Cardiac fibroblast (primary cell): ENCODE measurements at places on chromosomes 5 and 9.

DNA sequence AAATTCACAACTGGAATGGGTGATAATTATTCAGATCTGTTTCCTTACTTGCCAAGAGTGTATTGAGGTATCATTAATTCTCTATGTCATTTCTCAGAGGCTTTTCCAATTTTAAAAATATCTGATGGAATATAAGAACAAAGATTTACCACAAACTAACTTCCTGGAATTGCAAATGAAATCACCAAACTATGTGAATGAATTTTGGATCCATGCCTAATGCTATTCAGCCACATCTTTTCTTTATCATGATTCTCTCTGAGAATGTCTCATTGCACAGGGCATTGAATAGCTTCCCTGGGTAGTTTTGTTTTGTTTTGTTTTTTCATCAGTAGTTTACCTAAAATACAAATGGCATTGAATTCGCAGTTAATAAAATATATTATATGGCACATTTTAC is 146.9 kb upstream of the FBN2 start:
- DNase-seq, result peak; percentile 37

GRCh38 chr5:77748160-77748559 is 28.0 kb downstream of the TBCA start:
- DNase-seq, result no peak

GRCh38 chr5:138654281-138654867 is 79.2 kb upstream of the HSPA9 start:
- peak; percentile 11 for DNase-seq

DNA sequence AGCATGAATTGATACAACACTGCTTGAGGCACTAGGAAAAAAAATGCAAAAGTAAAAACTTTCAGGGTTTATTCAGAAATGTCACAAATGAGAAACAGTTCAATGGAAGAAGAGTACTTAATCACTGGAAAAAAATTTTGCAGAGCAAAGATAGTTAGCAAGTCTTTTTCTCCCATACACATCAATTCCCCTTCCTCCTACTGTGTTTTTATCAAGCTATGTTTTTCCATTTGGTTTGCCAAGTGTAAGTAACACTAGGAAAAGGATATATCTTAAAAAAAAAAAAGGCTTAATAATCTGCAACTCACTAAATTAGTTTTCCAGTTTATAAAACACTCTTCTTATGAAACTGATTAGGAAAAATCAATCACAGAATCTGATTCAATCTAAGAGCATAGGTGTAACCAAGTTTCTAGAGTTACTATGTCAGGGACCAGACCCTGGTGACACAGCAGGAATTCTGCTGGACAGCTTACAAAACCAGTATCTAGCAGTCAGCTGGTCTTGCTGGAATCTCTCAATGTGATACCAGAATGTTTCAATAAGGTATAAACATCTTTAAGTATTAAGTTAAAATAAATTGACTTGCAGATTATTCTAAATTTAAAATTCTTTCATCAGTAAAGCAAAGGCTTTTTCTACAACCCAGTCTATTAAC is 34.7 kb downstream of the RNF145 start:
- DNase-seq, result peak; percentile 48

GRCh38 chr9:36755019-36755418 is 182.3 kb downstream of the MELK start:
- DNase-seq, result no peak

DNA sequence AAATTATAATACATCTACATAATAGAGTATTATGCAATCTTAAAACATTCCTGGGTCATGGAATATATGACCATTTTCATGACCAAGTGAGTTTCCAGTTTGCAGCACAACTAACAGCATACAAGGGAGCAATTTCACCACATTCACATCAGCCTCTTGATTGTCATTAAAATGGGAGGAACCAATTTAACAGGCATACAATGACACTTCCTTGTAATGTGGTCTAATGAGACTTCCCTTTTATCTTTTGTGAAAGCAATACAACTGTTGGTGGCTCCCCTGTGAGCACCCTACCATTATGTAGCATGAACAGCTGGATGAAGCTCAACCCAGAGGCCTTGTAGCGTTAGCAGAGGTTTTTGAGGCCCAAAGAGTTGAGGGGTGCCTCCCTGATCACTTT is 13.6 kb upstream of the TMOD1 start:
- DNase-seq, result no peak

DNA sequence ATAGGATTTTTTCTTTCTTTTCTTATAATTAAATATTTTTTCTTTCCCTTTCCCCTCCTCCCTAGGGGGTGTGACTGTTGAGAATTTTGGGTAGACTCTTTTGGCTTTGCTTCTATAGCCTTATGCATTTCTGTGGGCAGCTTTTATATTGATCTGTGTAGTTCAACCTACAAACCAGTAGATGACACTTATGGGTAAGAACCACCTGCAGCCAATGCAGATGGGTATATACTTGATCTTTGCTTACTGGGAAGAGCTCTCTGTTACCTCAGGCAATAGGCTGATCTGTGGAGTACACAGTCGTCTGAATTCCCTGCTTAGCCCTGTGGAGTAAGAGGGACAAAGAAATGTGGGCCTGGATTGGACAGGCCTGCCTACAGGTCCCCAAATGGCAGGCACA is 102.7 kb upstream of the STARD4 start:
- DNase-seq, result no peak

DNA sequence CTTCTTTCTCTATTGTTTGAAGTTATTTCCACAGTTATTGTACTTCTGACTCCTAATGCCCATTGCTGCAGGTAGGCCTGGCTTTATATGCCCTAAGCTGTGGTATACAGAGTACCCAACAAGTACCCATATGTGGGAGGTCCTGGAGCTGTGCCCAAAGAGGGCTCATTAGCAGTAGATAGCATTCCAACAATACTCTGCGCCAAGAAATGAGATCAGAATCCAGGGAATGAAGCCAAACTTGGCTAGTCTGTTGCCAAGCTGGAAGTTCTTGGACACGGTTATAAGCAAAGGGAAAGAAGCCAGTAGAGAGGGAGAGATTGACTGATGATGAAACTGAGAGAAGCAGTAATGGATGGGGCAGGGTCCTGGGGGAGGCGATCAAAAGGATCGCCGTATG is 29.7 kb upstream of the FAM169A start:
- peak; percentile 20 for DNase-seq

- DNase-seq, result peak; percentile 84
Measured at GRCh38 chr5:53407373-53407772, 73.1 kb upstream of the FST start.
